ENCODE measurements at places on chromosomes 13 and 19.

GRCh38 chr19:45528149-45528743 is 21.0 kb downstream of the VASP start:
- no peak for DNase-seq

DNA sequence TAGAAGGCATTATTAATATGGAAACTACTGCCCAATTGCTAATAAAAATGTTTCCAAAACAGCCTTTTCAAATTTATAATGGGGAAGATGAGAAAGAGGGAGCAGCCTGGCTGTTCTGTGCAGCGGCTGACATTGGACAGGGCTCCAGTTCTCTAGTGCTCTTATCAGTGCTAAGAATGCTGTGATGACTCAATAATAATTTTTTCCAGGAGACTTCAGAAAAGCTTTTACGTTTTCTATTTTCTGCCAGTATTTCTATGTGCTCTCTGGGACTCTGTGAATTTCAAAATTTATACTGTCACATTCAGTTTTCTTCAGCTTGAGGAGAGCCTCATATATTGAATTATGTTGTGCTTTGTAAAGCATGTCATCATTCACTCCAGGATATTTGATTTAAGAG is 209.6 kb downstream of the VWA8 start:
- no peak for DNase-seq

GRCh38 chr13:102620516-102620915 is 23.7 kb downstream of the TPP2 start:
- DNase-seq = no peak

- no peak for DNase-seq
Observed at GRCh38 chr13:107678075-107678689, 537.2 kb downstream of the LIG4 start.

DNA sequence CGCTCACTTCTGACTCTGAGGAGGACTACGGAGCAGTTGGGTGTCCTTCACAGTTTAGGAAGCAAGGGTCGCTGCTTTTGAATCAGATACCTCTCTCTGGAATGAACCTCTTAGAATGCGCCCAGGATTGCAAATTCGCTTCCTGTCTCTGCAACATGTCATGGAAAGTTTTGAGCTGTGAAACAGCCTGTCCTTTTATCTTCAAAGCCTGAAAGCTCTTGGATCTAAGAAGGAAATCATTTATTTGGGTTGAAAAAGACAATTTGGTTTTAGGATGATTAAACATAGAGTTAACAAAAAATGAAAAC is 134.1 kb downstream of the KATNAL1 start:
- DNase-seq = no peak

GRCh38 chr13:112888238-112889111 is 80.5 kb upstream of the MCF2L start:
- no peak for DNase-seq

- DNase-seq = no peak
Observed at GRCh38 chr19:49413348-49413747, 9.9 kb downstream of the PTH2 start.

DNA sequence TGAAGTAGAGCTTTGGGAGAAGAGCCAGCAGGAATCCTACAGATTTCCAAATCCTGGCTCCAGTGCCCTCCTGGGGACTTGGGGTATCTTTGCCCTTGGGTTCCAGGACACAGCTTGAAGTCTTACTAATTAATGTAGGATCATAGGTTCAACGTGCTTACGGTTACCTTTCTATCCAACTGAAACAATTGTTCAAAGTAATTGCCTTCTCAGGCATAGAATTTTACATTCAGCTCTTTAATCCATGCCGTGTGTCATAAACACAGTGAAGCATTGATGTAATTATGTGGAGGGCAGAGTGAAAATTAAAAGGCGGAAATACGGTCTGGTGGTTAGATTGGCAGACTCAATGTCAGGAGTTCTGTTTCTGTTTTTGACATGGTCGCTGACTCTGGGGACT is 170.4 kb downstream of the COG6 start:
- DNase-seq = no peak

- DNase-seq = no peak
Observed at GRCh38 chr13:87877477-87877876, 206.3 kb downstream of the SLITRK5 start.

DNA sequence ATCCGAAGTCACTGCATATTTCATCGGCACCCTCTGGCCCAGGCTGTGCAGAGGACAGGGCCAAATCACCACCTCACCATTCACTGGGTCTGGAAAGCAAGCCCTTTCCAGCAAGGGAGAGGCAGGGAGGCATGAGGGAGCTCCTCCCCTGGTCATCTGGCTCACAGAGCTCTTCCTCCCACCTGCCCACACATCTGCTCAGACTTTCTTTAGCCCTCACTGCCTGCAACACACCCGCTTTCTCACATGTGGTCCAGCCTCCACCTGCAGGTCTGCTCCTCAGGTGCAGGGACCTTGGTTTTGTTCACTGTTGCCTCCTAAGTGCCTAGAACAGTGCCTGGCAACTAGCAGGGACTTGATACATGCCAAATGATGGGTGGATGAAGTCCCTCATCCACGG is 21.0 kb upstream of the SLC35E1 start:
- no peak for DNase-seq

GRCh38 chr19:30054210-30054609 is 112.2 kb downstream of the URI1 start:
- DNase-seq = no peak

DNA sequence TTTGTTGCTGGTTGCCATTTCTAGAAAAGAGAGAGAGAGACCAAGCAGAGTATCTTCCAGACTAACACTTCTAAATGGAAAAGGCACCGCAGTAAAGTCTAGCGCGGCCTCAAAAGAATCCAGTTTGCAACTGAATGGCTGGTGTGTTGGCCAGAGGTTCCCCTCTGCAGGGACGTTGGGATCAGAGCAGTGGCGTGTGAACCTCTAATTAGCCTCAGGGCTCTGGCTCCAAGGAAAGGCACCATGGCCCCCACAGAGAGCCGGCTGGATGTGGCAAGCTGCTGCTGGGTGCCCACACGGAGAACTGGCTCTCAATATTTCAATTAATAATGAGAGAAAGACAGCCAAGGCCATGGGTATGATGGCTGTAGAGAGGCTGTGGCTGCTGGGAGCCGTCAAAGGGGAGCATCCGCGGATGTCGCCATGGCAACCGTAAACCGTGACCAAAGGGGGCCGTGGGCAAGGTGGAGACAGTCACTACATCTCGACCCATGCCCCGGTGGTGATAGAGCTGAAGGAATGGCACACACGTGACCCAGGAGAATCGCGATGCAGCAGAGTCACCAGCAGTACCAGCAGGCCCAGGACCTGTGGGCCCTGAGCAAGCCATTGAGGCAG is 9.5 kb downstream of the VSTM2B start:
- no peak for DNase-seq

DNA sequence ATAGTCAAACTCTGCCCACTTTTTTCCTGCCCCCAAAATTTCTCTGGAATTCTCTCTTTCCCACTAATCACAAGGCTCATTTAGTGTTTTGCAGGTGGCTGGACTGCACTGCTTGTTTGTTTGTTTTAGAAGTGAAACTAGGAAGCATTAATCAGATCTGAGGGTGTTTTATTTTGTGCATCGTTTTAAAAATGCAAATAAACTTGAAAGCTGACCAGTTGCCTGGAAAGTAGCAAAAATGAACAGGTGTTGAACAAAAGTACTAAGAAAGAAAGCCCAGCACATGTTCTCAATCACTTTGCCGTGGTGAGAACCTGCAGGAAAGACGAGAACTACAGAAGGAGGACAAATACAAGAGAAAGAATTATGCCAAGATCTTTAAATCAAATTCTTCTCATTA is 365.5 kb downstream of the PCDH9 start:
- no peak for DNase-seq

DNA sequence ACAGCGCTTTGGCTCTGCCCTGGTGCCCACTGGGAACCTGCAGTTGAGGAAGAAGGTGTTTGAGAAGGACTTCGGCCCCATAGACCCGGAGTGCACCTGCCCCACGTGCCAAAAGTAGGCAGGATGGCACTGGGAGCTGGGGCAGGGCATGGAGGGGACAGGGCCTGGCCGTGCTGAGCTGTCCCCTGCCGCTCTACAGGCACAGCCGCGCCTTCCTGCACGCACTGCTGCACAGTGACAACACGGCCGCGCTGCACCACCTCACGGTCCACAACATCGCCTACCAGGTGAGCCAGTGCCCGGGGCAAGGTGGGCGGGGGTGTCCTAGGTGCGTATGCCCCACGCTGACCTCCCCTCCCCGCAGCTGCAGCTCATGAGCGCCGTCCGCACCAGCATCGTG is 5.1 kb upstream of the DNM2 start:
- DNase-seq = no peak

DNA sequence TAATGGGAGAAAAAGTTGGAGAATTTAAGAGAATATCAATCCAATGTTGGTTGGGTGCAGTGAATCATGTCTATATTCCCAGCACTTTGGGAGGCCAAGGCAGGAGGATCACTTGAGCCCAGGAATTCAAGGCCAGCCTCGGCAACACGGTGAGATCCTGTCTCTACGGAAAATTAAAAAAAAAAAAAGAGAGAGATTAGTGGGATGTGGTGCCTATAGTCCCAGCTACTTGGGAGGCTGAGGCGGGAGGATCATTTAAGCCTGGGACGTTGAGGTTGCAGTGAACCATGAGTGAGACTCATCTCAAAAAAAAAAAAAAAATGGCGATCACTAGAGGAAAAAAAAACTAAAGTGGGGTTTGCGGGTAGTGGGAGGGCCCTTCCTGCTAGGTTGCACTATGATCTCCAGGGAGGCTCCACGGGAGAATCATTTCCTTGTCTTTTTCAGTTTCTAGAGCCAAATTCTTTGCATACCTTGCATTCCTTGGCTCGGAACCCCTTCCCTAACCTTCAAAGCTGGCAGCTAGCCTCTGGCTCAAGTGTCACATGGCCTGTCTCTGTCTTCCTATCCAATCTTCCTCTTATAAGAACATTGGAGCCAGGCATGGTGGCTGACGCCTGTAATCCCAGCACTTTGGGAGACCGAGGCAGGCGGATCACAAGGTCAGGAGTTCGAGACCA is 5.8 kb upstream of the ERCC2 start:
- no peak for DNase-seq

- DNase-seq = no peak
Observed at GRCh38 chr19:14473978-14474578, 1.1 kb downstream of the PTGER1 start.

DNA sequence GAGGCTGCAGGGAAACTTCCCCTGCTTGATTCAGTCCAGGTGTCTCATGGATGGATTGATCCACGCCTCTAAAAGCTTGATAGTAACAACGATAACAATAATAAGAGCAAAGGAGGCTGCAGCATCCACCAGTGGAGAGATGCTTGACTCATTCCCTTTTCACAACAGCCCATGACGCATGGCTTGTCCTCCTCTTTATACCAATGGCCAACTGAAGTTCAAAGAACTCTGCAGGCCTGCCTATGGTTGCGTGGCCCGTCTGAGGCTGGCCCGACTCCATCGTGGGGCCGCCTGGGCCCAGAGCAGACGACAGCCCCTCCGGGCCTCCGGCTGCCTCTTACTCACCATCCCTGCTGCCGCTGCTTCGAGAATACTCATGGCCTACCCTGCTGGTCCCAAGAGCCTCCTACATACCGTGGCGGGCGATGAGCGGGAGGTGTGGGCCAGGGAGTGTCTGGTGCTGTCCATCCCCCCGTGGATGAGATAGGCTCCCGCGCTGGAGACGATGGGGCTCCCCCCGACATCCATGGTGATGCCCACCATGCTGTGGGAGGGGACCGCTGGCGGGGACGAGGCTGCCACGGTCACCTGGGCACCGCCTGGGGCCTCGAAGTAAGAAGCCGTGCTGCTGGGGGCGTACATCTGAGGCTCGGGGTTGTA is 61.8 kb upstream of the RANBP3 start:
- no peak for DNase-seq

GRCh38 chr19:12596927-12597548 is 13.6 kb downstream of the ZNF490 start:
- DNase-seq = no peak

DNA sequence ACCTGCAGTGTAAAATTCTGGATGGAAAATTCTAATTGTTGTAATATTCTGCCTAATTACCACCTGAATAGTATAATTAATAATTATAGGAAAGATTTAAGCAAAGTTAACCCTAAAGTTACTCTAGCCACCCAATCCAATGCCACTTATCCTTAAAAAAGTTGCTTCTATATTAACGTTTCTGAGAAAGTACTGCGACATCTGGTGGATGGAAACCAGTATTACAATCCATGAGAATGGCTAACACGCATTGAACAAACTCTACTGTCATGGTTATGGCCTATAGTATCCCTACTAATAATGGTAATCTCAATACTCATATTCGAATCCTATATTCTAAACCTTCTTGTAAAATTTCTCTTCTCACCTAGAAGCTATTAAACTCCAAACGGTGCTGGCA is 1551.8 kb downstream of the SLITRK1 start:
- no peak for DNase-seq

GRCh38 chr19:29860492-29860891 is 48.7 kb downstream of the CCNE1 start:
- DNase-seq = no peak

All from activated gamma-delta T cell (primary cell).